DMS53 (cell line): ENCODE measurements at places on chromosomes 2 and 18.

DNA sequence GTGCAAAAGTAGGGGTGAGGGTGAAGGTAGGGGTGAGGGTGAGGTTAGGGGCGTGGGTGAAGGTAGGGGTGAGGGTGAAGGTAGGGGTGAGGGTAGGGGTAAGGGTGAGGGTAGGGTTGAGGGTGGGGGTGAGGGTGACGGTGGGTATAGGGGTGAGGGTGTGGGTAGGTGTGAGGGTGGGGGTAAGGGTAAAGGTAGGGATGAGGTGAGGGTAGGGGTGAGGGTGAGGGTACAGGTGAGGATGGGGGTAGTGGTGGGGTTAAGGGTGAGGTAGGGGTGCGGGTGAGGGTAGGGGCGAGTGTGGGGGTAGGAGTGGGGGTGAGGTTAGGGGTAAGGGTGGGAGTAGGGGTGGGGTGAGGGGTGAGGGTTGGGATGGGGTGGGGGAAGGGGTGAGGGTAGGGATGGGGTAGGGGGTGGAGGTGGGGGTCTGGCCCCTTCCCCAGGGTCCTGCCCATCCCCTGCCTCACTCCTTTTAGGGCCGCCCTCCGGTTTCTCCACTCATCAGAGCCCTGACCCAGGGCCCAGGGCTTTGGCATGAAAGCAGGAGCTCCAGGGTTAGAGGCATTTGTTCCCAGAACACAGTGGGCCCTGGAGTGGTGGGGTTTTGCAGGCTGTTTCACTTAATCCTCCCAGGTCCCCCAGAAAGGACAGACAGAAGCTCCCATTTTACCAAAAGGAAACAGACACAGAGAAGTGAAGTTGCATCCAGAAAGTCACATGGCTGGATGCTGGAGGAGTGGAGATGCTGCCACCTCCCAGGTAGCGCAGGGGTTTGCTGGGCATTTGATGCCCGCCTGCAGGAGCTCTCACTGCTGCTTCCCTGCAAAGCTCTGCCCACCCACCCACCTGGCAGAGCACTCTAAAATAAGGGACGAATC lies 26.9 kb downstream of the SNORC start:
- no peak for DNase-seq

DNA sequence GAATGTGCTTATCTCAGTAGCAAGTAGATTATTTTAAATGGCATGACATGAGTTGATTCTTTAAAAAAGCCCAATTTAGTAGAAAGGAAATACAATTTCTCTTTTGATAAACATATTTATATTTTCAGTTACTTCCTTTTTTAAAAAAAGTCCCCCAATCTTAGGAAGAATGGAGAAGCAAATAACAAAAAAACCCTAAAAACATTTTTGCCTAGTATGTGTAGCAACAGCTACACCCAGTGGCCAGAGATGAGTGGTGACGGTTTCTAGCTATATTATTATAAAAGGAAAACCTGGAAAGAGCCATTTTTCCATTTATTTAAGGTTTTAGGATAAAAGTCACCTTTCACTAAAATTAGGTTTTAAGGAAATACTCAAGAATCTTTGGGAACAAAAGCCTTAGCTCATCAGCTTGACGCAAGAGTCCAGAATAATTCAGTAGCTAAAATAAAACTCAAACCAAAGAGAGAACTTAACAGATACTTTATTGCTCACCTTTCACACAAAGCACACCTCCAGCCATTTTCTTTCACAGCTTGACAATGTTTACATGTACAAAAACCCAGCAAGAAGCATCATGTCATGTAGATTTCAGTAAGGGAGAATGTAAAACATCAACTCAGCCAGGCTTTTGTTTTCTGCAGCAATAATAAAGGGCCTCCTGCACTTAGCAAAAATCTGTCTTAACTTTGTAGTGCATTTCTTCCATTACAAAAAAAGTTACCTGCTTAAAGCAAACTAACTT lies 15.7 kb downstream of the FAM98A start:
- peak; percentile 45 for DNase-seq

GRCh38 chr2:105409717-105410116 lies 10.9 kb upstream of the FHL2 start:
- no peak for DNase-seq

GRCh38 chr2:237806334-237806733 lies 7.8 kb downstream of the RBM44 start:
- DNase-seq: no peak

DNA sequence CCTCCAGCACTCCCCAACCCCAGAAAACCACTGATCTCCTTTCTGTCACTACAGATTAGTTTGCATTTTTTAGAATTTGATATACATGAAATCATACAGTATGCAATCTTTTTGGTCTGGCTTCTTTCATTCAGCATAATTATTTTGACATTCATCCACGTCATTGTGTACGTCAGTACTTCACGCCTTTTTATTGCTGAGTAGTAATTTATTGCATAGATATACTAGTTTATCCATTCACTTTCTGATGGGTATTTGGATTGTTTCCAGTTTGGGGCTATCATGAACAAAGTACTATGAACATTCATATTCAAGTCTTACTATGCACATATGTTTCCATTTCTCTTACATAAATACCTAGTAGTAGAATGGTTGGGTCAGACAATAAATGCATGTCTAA lies 20.1 kb upstream of the CHN1 start:
- DNase-seq: no peak

GRCh38 chr2:241482126-241482955 lies 26.0 kb downstream of the STK25 start:
- no peak for DNase-seq

GRCh38 chr2:32918774-32919173 lies 28.0 kb upstream of the LTBP1 start:
- no peak for DNase-seq

GRCh38 chr2:83587309-83587708 lies 871.8 kb downstream of the SUCLG1 start:
- DNase-seq: peak; percentile 70

- no peak for DNase-seq
Measured at GRCh38 chr18:23861805-23862470, 152.6 kb upstream of the TTC39C start.
